ENCODE measurements at places on chromosomes 7 and 10. TPM values are rescaled to one million over a fixed set of nuclear protein-coding genes. Genes with fewer than 3 reads are reported as not detected.

Gene FOXK1
- total RNA-seq: 37.7 TPM

Gene IFIT1B
- 6.3 TPM for total RNA-seq

Gene CREB3L2
- total RNA-seq: 103 TPM

Gene GAD2
- not detected for total RNA-seq

Gene MNX1
- not detected for total RNA-seq

Gene CHPF2
- total RNA-seq: 23.6 TPM

Gene MAGI2
- 51.3 TPM for total RNA-seq

Gene OR2A5
- total RNA-seq: not detected

Gene TMUB1
- total RNA-seq: 27.8 TPM

Gene STEAP1
- 17.1 TPM for total RNA-seq

Gene C10orf88
- 9.1 TPM for total RNA-seq

Gene LHFPL3
- total RNA-seq: not detected

Gene ASB10
- not detected for total RNA-seq

Gene EXOC6
- total RNA-seq: 22.9 TPM

Gene HMX2
- total RNA-seq: not detected

Gene PTPRZ1
- total RNA-seq: 8.8 TPM

Gene GDF2
- total RNA-seq: not detected

Gene IGFBP1
- not detected for total RNA-seq

Gene COL13A1
- 1.0 TPM for total RNA-seq

Gene NRF1
- total RNA-seq: 29.2 TPM

Gene SMNDC1
- 35.4 TPM for total RNA-seq

Gene AKR1C4
- total RNA-seq: not detected

Gene SPDYE8
- not detected for total RNA-seq

Gene CAMK2G
- total RNA-seq: 30.5 TPM

Gene COL17A1
- 0.45 TPM for total RNA-seq

Gene BEND7
- 28.6 TPM for total RNA-seq

Gene CHN2
- total RNA-seq: 10.9 TPM

Gene PODXL
- 54.9 TPM for total RNA-seq

Gene CPED1
- 41.9 TPM for total RNA-seq

Gene DDX50
- 41.3 TPM for total RNA-seq

Gene AZGP1
- 120 TPM for total RNA-seq

Gene SORCS3
- total RNA-seq: 3.6 TPM

Gene GARIN1A
- 8.8 TPM for total RNA-seq

Gene FAM13C
- 25.0 TPM for total RNA-seq

Gene SFTPD
- total RNA-seq: 0.36 TPM

Gene MTG1
- total RNA-seq: 44.0 TPM

Gene DMBT1
- total RNA-seq: not detected

Gene CDHR3
- 8.2 TPM for total RNA-seq

Gene NUTM2E
- total RNA-seq: not detected

Gene GOLGA7B
- 4.6 TPM for total RNA-seq

Gene PCLO
- 0.98 TPM for total RNA-seq

Gene MAT1A
- total RNA-seq: not detected

Gene CALCR
- 0.62 TPM for total RNA-seq

Gene MMRN2
- total RNA-seq: 66.2 TPM

Gene PTPRN2
- total RNA-seq: 12.7 TPM

Gene ARHGEF35
- total RNA-seq: 5.3 TPM

Gene TAS2R41
- not detected for total RNA-seq

Gene PNLIPRP3
- not detected for total RNA-seq

Gene MUC12
- total RNA-seq: not detected

Gene CALML5
- not detected for total RNA-seq

Gene LAMTOR4
- 114 TPM for total RNA-seq

Gene ADARB2
- total RNA-seq: 1.9 TPM

Gene CNPY1
- total RNA-seq: not detected

Gene MYL10
- total RNA-seq: not detected

Gene FKBP6
- not detected for total RNA-seq

Gene GPR26
- not detected for total RNA-seq

Gene PPP1R3C
- total RNA-seq: 10.9 TPM

All from sciatic nerve (tissue), 2 donors.